SHP77 treated with DMSO at 0.1 percent for 48 hours (cell line): ENCODE measurements at places on chromosomes 16 and 17.

- no peak for DNase-seq
These were observed 25.0 kb downstream of the CBFA2T3 start for GRCh38 chr16:88951989-88952388.

DNA sequence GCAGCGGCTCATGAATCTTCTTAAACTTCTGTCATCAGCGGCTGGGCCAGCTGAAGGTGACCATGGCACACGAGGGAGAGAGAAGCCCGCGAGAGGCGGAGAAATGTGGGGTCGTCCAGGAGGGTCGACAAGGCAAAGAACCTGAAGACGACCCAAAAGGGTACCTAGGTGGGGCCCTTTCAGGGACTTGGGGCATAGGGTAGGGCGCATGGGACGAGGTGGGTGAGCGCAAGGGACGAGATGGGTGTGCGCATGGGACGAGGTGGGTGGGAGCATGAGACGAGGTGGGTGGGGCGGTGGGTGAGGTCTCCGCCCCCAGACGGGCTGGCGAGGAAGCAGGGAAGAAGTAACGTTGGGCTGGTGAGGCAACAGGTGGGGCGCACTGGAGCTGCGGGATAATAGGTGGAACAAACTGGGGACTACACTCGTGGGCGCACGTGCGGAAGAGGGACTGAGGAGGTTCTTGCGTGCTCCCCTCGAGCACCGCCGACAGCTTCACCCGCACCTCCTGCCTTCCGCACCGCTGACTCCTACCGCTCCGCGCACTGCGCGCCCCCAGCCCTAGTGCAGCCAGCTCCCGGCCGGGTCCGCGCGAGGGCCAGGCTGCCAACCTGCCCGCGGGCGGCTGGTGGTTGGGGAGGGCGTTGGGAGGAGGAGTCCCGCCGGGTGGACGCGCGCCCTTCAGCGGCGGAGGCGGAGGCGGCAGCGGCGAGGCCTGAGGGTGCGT, 23.2 kb upstream of the CRYM start:
- DNase-seq: peak; percentile 60

DNA sequence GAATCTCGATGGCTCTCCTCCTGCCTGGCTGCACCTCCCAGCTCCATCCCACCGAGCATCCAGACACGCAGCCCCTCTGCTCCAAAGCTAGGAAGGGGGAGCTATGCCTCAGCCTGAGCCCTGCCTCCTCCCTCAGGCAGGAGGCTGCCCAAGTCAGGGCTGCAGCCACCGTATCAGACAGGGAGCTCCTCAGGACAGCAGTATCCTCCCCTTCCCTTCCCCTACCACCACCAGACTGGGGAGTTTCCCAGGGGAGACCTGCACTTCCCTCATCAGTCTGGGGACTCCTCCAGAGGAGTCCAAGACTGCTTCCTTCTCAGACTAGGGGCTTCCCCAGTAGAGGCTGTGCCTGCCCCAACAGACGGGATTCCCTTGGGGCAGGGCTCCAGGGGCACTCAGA, 17.5 kb downstream of the TMEM132E start:
- no peak for DNase-seq

DNA sequence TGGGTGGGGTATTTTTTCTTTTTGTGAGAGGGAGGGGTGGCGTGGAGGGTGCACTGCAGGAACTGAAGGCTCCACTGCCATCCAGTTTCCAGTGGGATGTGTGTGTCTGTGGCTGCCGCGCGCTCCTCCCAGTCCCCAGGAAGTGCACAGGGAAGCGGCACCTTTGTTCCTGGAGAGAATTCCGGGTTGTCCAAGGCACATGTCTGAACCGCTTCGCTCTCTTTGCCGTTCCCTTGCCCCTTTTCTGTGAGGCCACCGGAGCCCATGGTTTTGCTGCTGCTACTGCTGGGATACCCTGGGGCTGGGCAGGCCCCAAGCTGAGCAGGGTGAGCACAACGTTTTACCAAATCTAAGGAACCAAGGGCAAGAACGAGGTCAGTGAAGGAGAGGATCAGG, 19.5 kb downstream of the ACSF3 start:
- DNase-seq: no peak

- DNase-seq: peak; percentile 20
These were observed 9.5 kb downstream of the TBX21 start for GRCh38 chr17:47742319-47743181.

DNA sequence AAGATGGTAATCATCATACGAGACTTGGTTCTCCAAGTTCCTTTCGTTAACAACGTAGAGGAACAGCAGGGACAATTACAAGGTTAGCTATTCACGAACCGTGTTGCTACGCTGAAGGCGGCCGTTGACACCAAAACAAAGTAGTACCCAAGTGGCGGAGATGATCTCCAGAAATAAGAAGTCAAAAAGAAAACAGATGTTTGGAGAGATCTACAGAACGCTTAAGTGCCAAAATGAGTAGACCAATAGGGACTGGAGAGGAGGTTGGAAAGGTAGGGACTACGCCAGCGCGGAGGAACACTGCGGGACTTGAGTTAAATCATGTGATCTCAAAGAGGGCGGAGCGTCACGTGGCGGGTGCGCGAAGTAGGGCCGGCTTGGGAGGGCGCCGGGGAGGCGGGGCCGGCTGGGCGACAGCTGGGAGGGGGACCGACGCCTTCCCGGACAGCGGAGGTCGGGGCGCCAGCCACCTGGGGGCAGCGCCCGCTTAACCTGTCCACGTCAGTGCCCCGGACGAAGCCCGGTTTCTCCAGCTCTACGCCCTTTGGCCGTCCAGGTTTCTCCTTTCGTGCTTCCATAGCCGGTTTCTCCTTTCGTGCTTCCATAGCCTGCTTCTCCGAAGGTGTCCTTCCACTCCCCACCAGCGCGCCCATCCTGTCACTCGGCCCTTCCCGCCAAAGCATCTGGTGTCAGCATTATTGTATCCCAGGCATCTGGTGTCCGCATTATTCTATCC, 636 bp upstream of the GABARAP start:
- DNase-seq: peak; percentile 91

DNA sequence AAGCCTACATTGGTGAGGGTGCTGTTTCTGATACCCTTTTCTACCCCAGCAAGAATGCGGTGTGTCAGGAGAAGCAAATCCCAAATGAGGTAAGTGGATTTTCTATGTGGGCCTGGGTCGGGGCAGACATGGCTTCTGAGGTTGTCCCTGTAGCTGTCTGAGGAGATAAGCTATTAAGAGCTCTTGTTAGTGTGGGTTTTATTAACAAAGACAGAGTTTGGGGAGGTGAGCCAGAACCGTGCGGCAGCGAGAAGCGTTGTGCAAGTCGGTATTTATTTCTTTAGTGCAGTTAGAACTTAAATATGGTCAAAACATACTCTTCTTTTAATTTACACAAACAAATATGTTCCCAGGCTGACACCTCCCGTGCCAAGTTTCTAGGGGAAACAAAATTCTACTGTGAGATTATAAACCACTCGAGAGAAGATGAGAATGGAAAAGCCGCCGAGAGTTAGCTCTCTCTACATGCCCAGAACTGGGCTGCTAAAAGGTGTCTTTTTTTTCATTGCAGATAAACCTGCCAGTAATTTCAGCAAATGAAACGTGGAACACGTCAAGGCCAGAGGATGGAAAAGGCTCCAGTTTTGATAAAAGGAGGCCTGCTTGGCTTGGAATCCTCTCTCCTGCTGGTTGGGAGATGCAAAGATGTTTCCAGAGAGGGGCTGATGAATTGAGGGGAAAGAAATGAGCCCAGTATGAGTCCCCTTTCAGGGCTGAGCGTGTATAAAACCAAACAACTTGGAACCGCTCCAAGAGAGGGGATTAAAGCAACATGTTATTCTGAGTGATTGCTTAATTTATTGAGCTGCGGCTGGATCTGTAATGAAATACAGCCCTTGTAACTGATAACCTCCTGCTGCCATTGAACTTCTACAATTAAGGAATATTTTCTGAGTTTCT, 254.6 kb downstream of the MRTFB start:
- DNase-seq: no peak

GRCh38 chr16:49453983-49454382, 80.4 kb downstream of the C16orf78 start:
- DNase-seq: no peak

DNA sequence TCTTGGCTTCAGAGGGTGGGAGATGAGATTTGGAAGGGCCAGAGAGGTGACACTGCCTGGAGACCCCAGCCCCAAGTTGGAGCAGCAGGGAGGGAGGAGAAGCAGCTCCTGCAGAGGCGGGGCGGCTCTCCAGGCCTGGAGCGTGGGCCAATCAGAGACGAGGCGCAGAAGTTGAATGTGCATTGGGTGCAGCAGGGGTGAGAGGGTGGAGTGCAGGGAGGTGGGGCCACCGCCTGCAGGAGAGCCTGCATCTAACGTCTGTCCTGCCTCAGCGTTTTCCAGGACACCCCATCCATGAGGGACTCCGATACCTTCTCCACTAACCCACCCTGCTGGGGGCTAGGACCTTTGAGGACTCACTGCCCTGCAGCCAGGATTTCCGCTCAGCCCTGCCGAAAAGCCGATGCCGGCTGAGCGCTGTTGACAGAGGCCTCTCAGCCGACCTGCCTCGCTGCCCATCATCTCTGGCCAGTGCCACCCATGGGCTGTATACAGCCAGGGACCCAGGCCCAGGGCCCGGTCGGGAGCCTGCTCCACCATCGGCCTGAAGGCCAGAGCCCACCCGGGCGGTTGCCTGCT, 146.2 kb downstream of the ENGASE start:
- no peak for DNase-seq

DNA sequence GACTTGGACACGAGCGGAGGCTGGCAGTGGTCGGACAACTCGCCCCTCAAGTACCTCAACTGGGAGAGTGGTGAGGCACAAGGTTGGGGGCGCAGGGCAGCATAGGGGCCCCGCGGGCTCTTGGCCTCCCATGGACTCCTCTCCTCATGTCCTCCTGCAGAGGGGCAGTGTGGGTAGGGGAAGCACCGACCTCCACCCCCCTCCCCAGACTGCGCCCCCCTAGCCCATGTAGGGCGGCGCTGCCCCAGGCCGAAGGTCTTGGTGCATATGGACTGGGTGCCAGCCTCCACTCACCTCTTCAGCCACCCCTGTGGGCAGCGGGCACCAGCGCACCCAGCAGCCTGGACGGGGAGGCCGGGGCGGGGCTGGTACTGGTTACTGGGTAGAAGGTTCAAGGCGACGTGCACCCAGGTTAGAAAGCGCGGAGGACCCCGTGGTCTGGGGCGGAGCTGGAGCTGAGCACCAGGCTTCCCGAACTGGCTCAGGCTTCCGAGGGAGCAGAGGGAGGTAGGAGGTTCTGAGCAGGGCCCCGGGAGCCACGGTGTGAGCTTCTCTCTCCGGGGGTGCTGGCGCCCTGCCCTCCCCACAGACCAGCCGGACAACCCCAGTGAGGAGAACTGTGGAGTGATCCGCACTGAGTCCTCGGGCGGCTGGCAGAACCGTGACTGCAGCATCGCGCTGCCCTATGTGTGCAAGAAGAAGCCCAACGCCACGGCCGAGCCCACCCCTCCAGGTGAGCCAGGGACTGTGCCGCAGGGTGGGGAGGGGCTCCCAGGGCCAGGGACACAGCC, 39.5 kb downstream of the MRC2 start:
- DNase-seq: no peak

DNA sequence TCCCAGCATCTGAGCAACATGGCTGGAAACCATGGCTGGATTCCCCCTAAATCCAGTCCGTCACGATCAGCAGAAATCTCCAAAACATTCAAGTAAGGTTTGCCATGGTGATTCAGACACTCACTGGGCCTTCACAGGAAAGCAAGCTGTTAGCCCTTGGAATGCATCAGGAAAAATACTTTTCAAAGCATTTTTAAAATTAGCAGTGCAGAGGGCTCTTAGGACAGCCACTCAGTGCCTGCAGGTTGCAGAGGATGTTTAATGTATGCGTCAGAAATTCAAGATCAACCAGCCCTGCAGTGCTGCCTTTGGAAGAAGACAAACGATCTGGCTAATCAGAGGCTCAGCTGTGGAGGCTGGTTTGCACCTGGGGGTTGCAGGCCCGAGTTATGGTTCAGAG, 50.3 kb downstream of the FOXL1 start:
- DNase-seq: no peak

- DNase-seq: no peak
These were observed 2.7 kb upstream of the ALDH3A1 start for GRCh38 chr17:19750835-19751234.

DNA sequence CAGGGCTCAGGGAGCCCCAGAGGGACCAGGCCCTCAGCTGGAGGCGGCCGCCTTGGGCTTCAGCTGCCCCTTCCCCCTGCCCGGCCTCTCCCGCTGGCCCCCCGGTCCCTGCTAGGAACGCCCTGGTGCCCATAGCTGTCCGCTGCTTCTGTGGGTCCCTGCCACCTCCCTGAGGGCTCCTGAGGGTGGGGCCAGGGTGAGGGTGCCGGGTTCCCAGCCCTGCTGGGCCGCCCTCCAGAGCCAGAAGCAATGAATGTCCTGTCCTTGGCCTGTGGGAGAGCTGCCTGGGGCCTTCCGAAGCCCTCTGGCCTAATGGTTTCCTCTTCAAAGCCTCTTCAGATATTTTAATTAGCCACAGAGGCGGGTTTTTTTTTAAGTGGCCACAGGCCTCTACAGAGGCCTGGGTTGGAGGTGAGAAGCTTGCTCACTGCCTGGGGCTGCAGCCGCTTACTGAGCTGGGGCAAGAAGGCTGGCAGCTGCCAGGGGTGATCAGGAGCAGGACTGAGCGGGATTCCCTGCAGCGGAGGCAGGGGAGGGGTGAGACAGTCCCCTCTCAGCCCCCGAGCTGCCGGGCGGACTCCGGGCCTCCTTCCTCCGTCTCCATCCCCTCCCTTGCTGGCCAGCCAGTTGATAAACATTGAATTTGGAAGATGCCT, 9.9 kb downstream of the CENPX start:
- no peak for DNase-seq

GRCh38 chr17:67565068-67565467, 152.7 kb upstream of the NOL11 start:
- DNase-seq: no peak

DNA sequence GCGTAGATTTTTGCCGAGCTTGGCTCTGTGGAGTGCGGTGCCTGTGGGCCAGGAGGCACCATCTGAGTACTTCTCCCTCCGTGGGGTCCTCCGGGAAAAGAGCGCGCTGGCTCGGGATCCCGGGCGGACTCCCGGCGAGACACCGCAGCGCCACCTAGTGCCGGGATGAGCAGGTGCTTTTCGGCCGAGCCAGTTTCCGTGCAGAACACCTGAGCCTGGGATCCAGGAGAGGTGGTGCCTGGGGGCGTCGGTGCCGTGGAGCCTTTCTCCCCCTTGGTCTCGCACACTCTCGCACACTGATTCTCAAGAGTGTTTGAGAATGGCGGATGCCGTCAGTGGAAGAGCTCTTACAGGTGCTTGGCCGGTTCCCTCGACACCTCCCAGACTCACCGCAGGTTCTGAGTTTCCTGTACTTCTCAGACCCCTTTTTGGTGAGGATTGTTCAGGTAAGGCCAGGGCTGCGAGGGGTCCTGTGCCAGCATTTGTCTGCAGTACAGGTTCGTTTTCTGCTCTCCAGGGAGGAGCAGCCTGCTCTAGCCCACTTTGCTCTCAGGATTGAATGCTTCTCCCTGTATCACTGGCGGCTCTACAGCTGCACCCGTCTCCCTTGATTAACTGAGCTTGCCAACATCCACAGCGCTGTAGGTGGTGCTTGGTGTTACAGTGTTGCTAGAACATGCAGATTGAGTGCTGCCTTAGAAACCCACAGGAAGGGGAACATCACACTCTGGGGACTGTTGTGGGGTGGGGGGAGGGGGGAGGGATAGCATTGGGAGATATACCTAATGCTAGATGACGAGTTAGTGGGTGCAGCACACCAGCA, 23.3 kb downstream of the TBCD start:
- DNase-seq: no peak
